ENCODE measurements at places on chromosomes 11 and 22.

- DNase-seq: no peak
Measured at GRCh38 chr22:20647586-20648305, 126.2 kb upstream of the SERPIND1 start.

GRCh38 chr11:7251836-7252682, at the start of gene SYT9:
SYT9 (plus strand) TSS chr11:7251904; CDS start chr11:7252187, 283 bp downstream.
- no peak for DNase-seq

GRCh38 chr11:107011977-107012376, 6.3 kb downstream of the GUCY1A2 start:
- DNase-seq: no peak

DNA sequence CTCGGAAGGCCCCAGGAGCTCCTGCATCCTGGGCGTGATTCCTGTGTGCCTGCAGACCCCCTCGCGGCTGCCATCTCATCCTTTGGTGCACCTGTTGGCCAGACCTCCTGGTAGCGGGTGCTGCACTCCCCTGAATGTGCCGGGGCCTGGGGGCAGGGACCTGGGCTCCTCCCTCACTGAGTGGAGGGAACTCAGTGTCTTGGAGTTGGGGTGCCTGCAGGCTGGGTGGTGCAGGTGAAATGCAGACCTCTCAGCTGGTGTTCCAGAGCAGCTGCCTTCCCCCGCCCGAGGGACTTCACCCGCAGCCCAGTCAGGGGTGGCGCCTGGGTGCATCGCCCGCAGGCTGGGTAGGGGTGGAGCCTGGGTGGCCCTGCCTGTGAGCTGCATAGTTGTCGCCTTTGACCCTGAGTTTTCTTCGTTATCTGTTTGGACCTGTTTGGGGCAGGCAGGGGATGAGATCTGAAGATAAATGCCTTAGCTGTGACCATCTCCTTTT, 31.4 kb downstream of the LRP5 start:
- DNase-seq: no peak

GRCh38 chr11:33634291-33634834, 66.3 kb downstream of the C11orf91 start:
- DNase-seq: no peak

GRCh38 chr11:26571861-26572654, at the start of gene MUC15:
MUC15 (minus strand) TSS chr11:26572263; CDS start chr11:26567094, 5,169 bp downstream.
- DNase-seq: no peak

- DNase-seq: no peak
Measured at GRCh38 chr11:28763151-28763550, 655.0 kb downstream of the METTL15 start.

GRCh38 chr11:95456714-95457491, 225.9 kb upstream of the SESN3 start:
- no peak for DNase-seq

DNA sequence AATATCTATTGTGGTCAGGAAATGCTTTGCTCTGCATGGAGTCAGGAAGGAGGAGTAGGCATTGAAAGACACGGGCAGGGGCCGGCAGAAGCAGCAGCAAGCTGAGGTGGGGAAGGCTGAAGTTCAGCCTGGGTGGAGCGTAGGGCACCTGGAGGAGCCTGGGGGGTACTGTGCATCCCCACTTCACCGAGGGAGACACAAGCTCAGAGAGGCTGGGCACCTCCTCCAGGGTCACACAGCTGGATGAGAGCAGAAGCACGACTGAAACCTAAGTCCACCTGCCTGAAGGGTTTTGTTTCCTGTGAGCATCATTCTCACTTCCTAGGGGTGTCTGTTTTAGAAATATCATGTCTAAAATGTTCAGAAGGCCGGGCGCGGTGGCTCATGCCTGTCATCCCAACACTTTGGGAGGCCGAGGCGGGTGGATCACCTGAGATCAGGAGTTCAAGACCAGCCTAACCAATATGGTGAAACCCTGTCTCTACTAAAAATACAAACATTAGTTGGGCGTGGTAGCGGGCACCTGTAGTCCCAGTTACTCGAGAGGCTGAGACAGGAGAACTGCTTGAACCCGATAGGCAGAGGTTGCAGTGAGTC, 138.3 kb downstream of the MPPED1 start:
- DNase-seq: no peak

- no peak for DNase-seq
Measured at GRCh38 chr11:100778166-100778785, 91.2 kb downstream of the ARHGAP42 start.

DNA sequence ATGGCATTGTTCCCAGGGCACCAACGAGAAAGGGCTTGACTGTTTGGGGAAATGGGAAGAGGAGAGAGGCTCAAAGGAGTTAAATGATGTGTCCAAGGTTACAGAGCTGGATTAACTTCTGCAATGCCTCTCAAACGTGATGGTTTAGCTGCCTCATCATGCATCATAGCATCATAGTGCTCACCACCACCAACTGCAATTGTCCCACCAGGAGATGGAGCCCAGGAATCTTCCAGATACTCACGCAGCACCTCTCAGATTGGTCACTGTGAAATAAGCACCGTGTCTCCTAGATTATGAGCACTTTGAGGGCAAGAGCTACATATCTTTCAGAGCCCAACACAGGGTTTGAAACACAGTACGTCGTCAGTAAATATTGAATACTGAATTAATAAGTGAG, 69.2 kb downstream of the PRSS23 start:
- no peak for DNase-seq

DNA sequence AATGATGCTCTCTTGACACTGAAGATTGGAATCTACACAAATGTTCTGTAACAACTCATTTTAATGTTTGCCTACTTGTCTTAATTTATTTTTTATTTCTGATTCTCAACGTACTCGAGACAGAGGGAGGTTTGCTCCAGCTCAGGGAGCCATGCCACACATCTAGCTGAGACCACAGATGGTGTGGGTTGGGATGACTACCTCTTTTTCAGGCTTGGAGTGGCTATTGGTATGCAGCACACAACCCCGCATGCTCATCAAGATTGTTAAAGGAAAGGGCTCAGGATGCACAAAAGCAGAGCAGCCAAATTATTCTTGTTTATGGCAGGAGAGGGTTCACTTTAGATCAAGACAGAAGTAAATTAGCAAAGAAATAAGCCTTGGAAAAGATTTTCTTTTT, 424.5 kb downstream of the OPCML start:
- no peak for DNase-seq

DNA sequence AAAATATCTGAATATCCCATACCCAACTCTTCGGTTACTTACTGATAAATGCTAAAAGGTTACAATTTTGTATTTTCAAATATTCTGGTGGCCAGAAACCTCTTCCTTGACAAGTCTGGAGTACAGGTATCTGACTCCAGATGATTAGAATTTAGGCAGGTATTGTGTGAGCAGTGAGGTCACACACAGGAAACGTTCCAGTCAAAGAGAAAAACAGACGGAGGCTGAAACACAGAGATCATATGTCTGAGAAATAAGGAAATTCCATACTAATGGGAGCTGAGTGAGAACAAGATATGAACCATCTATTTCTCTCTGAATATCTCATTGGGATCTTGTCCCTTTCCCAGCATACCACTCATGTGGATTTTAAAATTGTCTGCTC, 89.4 kb upstream of the IGLL5 start:
- DNase-seq: no peak

GRCh38 chr22:45334528-45334927, 24.8 kb downstream of the FAM118A start:
- no peak for DNase-seq

- DNase-seq: no peak
Measured at GRCh38 chr11:62713343-62713742, 5.9 kb downstream of the GNG3 start.

DNA sequence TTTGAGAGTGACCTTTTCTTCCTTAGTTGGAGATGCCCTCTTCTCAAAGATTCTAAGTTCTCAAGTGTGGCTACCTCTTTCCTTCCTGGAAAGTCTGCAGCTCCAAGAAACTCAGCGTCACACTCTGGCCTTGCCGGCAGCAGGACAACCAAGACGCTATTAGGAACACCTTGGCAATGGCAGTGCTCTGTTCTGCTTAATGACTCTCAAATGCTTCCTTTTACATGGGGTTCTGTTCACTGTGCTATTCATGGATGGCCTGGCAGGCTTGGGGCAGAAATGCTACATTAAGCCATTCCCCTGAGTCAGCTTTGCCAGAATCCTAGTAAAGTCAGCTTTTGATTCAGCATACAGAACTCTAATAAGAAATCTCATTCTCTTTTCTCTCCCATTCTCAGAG, 25.9 kb downstream of the LARGE2 start:
- no peak for DNase-seq

DNA sequence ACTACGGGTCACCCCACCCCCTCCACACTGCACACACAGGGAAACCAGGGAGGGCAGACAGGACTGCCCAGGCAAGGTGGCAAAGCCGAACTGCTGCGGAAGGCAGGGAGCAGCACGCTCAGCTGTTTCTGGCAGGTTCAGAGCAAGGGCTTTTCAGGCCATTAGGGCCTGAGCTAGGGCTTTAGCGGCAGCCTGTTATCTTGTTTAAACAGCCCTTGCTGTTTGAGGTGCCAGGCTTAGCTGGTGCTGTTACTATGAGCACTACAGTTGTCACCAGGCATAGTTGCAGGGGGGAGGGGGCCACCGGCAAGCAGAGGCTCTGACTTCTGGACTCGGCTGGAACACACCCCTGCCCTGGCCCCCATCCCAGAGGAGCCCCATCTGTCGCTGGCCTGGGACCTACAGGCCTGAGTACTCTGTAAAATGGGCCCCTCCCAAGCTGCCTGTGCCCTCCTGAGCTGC, 34.9 kb downstream of the RSPH14 start:
- DNase-seq: no peak

GRCh38 chr11:13215149-13215548, 62.4 kb upstream of the BMAL1 start:
- DNase-seq: peak; percentile 57

DNA sequence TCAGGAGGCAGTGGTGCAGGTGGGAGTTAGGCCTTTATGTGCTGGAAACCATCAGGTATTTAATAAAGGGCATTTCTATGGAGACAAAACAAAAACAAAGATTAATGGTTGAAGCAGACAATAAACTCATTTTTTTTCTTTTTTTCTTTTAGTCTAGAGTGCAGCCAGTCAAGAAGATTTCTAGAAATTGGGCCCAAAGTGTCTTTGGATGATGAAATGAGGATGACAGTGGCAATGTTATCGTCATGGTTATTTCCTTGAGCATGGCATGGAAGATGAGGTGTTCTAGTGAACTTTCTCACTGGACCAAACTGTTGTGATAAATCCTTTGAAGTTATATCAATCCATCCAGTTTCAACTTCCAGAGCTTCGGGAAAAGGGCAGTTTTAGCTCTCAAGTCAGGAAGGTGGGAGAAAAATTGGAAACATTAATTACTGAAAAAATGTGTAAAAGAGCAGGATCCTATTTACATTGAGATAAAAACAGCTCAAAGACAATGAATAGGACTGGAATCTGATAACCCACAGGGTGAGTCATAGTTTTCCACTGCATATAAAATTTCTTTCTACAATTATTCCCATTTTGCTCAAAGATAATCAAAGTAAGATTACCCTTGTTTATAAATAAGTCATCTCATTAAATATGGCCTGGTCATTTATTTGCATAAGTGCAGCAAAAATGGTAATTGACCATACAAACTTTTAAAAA, 33.0 kb downstream of the PRR5L start:
- DNase-seq: no peak

DNA sequence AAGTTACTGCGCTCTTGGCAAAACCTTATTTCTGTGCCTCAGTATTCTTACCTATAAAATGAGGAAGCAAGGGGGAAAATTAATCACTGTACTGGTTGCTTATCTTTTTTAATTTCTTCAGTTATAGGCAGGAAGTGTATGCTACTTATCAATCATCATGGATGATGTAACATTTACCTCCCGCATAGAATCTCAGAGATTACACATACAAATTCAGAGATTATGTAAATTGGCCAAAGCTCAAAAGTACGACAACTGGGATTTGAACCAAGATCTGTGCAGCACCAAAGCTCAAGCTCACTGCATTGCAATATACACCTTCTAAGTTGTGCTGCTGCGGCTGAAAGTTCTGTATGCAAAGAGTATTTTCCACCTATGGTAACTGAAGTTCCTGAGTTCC, 83.0 kb downstream of the PDHX start:
- DNase-seq: no peak

DNA sequence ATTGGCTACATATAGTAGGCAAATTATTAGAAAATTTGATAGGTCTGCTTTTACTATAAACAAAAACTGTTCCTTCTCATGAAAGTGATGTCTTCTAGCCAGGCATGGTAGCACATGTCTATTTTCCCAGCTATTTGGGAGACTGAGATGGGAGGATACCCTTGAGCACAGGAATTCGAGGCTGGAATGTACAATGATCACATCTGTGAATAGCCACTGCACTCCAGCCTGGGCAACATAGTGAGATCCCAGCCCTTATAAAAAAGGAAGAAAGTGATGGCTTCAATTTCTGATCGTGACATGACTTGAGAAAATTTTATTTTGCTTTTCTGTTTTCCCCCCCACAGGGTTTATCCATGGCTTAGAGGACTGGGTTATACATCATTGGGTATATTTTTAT, 19.5 kb upstream of the B3GNT6 start:
- no peak for DNase-seq

DNA sequence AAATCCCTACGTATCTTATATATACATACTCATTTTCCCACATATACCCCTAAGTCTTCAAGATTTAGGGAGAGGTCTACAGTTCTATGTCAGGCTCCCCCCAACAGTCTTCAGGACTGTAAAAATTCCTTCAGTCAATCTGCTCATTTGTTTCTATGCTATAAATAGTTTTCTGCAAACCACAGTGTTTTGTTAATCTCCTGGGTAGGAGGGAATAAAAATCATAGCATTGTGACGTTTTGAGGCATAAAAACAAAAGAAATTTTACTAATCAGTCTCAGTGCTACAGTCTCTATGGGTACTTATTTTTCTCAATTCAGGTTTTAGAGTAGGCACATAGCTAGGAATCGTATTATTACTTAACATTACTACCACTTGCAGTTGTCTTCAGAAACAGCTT, 552.8 kb upstream of the LRRC4C start:
- no peak for DNase-seq

- DNase-seq: no peak
Measured at GRCh38 chr11:107198490-107199007, 180.3 kb upstream of the GUCY1A2 start.

DNA sequence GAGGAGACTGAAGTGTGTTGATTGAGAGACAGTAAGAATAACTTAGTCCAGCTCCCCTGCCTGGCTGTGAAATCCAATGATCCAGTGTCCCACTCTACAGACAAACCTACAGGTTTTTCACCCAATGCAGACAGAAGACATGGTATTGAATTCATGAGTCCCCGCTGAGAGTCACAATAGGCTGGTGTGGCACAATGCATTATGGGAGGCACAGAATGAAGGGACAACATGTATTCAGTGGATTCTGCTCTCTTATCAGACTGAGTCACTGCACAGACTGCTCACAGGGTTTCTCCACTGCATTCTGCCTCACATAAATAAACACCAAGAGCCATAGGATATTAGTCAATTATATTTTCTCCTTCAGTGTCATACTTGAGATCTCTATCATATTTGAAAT, 55.2 kb upstream of the TOP3B start:
- DNase-seq: peak; percentile 36

- DNase-seq: no peak
Measured at GRCh38 chr11:13316528-13316961, 39.0 kb downstream of the BMAL1 start.

GRCh38 chr11:125167954-125168835, 3.6 kb downstream of the PKNOX2 start:
- DNase-seq: peak; percentile 77

GRCh38 chr11:91081440-91082043, 858.7 kb upstream of the CHORDC1 start:
- DNase-seq: no peak

- DNase-seq: no peak
Measured at GRCh38 chr11:101726988-101727387, 143.2 kb upstream of the TRPC6 start.

- DNase-seq: no peak
Measured at GRCh38 chr22:33706100-33706499, 214.2 kb downstream of the LARGE1 start.

- no peak for DNase-seq
Measured at GRCh38 chr22:42492323-42492690, 27.3 kb downstream of the RRP7A start.

All from AG04450 (cell line).